ENCODE measurements at places on chromosomes 12 and 14.
A peak's percentile ranks its signal among the peaks of the same experiment; 100 is the strongest.

DNA sequence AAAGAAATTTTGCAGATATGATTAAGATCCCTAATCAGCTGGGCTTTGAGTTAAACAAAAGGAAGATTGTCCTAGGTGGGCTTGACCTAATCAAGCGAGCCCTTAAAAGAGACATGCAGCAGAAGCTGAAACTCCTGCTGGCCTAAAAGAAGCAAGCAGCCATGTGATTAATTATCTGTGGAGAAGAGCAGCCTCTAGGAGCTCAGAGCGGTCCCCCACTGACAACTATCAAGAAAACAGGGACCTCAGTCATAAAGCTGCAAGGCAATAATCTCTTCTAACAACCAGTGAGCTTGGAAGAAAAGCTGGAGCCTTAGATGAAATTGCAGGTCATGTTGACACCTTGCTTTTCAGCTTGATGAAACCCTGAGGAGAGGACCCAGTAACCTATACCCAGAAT lies 288.9 kb upstream of the CLEC14A start:
- H3K27ac ChIP-seq, result no peak overlapping the region
- H3K4me3 ChIP-seq, result no peak overlapping the region
- no peaks in the 10 kb centered on the region for H3K27me3 ChIP-seq
- H3K36me3 ChIP-seq, result no peaks in the 10 kb centered on the region
- DNase-seq, result no peak

DNA sequence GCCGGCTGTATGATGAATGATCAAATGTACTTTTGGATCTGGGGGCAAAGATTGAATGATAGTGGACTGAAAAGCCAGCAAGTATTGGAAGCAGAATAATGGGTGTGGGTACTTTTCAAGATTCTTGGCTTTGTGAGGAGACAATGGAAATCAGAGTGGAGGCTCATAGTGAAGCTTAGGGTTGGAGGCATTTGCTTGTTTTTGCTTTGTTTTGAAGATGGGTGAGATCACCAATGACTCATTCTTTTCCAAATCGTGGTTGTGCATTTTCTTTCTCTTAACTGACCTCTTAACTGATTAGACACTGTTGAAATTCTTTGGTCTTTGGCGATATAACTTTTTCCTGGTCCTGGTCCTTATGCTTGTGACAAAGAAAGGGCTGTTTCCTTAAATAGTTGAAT lies 54.4 kb downstream of the PELI2 start:
- H3K4me1 ChIP-seq, result peaks cover 27% of the 10 kb centered on the region
- no peak for DNase-seq
- no peak overlapping the region for H3K27ac ChIP-seq
- H3K36me3 ChIP-seq, result peaks cover 5% of the 10 kb centered on the region
- H3K4me3 ChIP-seq, result no peak overlapping the region

- no peaks in the 10 kb centered on the region for H3K27me3 ChIP-seq
- peaks cover 24% of the 10 kb centered on the region for H3K36me3 ChIP-seq
- no peak for DNase-seq
- H3K4me1 ChIP-seq, result peaks cover 6% of the 10 kb centered on the region
Observed at GRCh38 chr14:91170504-91171121, 56.7 kb downstream of the DGLUCY start.

DNA sequence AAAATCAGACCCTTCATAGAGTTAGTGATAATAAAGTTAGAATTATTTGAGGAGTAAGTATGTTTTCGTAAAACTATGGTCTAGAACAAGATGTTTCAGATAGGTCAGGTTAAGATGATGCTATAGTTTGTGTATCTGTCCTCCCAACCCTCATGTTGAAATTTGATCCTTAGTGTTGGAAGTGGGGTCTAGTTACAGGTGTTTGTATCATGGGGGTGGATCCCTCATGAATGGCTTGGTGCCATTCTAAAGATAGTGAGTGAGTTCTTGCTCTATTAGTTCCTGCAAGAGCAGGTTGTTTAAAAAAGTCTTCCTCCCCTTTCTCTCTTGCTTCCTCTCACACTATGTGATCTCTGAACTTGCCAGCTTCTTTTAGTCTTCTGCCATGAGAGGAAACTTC lies 707.3 kb upstream of the FOXG1 start:
- H3K4me3 ChIP-seq, result no peak overlapping the region
- no peaks in the 10 kb centered on the region for H3K4me1 ChIP-seq
- no peaks in the 10 kb centered on the region for H3K27me3 ChIP-seq
- H3K27ac ChIP-seq, result no peak overlapping the region

DNA sequence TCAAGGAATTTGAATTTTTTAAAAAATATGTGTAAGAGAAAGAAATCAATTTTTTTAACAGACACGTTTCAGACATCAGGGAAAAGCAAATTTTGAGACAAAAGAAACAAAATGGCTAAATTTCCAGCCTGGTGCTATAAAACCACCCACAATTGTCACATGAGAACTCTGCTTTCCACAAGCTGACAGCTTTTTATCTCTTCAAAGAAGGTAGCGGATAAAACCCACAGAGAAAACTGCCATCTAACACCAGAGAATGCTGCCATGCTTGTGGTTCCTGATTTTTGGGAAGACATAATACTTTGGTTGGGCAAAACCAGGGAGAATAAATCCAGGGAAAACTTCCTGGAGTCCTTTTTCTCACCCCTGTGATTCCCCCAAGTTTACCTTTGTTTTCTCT lies 10.3 kb upstream of the ITPR2 start:
- DNase-seq, result no peak
- peaks cover 17% of the 10 kb centered on the region for H3K4me1 ChIP-seq
- no peaks in the 10 kb centered on the region for H3K36me3 ChIP-seq
- H3K27me3 ChIP-seq, result no peaks in the 10 kb centered on the region

DNA sequence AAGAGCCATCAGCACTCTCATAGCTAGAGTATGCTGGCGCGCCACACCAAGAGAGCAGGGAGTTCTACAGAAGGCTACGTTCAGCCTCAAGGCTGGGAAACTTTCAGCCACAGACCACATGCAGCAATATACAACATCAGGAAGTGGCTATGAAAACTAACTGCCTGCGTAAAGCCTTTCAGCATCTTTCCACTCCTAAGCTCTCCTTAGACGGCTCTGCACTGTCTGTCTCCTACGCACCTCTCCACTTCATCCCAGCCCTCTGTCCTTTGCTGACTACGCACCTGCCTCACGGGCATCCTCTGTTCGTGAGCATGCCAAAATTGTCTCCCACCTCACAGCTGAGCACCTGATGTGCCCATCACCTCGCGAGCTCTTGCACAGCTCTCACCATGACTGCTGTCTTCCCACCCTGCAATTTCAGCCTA lies 9.7 kb downstream of the MPHOSPH9 start:
- peaks cover 9% of the 10 kb centered on the region for H3K4me1 ChIP-seq
- H3K4me3 ChIP-seq, result peak overlapping the region; percentile 54
- H3K27me3 ChIP-seq, result no peaks in the 10 kb centered on the region

DNA sequence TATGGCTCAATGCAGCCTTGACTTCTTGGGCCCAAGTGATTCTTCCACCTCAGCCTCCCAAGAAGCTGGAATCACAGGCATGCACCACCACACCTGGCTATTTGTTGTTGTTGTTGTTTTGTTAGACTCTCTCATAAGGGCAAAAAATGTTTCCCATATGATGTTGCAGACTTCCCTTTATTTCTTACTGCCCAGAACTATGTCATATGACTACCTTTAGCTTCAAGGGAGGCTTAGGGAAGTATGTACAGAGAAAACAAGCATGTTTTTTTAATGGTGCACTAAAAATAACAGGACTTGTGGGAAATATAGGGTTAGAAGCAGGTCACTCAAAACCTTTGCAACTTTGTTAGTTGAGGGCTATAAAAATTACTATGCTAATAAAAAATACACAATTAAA lies 4.3 kb upstream of the GPR19 start:
- H3K36me3 ChIP-seq, result no peaks in the 10 kb centered on the region
- H3K4me3 ChIP-seq, result no peak overlapping the region
- DNase-seq, result no peak
- H3K4me1 ChIP-seq, result peaks cover 23% of the 10 kb centered on the region
- H3K27ac ChIP-seq, result no peak overlapping the region

GRCh38 chr12:1872001-1872400 lies 46.5 kb downstream of the CACNA2D4 start:
- H3K4me1 ChIP-seq, result peaks cover 6% of the 10 kb centered on the region
- peaks cover 4% of the 10 kb centered on the region for H3K36me3 ChIP-seq
- no peak overlapping the region for H3K27ac ChIP-seq
